ENCODE measurements at places on chromosomes 4 and X.

GRCh38 chrX:30577362-30577991, at the start of gene TASL:
Gene TASL (minus strand): TSS chrX:30577766. CDS start chrX:30560355, 17,411 bp downstream.
- DNase-seq, result peak; percentile 71

DNA sequence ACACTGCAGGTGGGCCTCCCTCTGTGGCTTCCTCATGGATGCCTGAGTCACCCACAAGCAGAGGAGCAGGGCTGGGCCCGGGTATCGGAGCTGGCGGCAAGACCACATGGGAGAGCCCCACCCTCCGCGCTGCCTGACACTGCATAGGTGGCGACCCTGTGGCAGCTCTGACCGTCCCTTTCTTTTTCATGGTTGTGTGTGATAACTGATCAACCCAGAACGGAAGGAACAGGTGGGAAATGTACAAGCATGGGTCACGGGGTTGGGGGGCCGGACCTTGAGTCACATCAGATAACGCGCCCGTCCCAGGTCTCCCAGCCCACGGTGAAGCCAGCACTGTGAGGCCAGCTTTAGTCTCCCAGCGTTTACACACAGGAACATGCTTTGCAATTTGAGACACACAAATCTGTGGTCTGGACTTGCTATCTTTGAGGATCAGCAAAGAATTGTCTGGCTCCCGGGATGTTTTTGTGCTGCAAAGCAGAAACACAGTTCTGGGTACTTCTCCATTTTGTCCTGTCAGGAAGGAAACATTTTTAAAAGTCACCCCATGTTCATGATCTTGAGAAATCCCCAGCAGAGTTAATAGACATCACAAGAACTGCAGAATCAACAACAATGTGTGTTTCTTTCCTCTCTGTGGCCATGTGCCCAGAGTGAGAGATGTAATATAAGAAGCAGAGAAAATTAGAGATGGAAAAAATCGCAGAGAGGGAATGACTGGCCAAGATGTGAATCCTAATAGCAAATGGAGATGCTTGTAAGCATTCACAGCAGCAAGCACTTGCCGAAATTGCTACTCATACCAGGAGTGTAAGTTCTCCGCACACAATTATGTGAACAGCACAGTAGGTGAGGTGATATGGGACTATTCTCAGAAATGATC, 70.1 kb upstream of the CBR4 start:
- peak; percentile 2 for DNase-seq

DNA sequence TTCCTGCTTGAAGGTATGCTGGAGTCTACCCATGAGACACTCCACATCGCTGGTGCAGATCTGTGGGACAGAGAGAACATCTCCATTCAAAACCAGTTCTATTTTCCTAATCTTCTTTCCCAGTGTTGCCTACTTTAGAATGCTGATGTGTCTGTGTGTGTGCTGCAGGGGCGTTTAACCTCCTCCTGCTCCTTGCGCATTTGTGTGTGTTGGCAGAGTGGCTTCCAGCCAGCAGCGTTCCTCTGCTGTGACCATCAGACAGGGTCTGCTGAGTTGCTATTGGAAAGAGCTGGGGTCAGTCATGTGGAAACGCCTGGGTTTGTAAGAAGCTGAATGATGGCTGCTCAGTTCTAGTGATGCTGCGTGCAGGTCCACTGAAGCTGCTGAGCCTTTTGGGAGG, 223.6 kb downstream of the RBMX2 start:
- DNase-seq, result no peak

- no peak for DNase-seq
Observed at GRCh38 chr4:83771113-83771705, 235.3 kb downstream of the GPAT3 start.

GRCh38 chr4:79575709-79576428, 167.8 kb upstream of the GK2 start:
- no peak for DNase-seq

GRCh38 chrX:1537031-1537715, at the start of gene P2RY8:
Gene P2RY8 (minus strand): TSS chrX:1537185. CDS start chrX:1466558, 70,627 bp downstream.
- DNase-seq, result peak; percentile 77

- no peak for DNase-seq
Observed at GRCh38 chr4:3199653-3200422, 49.1 kb upstream of the MSANTD1 start.

DNA sequence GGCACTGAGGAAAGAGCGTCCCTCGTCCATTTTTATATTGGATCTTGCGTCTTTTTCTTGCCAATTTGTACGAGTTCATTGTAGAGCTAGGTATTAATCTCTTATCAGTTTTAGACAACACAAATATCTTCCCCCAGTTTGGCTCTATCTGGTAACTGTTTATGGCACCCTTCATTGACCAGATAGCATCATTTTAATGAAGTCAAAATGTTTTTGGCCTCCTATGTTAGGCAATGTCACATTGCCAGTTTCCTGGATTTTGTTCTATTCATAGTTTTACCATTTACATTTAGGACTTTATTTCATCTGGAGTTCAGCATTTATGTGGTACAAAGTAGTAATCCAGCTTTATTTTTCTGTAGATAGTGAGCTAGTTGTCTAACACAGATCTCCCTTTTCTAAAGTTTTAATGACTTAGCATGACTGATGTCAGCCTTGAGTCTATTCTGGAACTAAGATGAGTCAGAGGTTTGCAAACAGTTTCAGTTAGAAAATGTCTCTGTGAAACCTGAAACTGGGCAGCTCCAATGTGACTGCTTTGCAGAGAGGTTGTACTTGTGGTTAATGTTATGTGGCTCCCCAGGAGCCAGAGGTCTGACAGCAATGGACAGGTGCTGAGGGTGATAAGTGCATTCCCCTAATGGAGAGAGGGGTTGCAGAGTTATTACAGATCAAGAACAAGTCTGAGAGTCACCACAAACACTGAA, 5.3 kb upstream of the STBD1 start:
- DNase-seq, result no peak

DNA sequence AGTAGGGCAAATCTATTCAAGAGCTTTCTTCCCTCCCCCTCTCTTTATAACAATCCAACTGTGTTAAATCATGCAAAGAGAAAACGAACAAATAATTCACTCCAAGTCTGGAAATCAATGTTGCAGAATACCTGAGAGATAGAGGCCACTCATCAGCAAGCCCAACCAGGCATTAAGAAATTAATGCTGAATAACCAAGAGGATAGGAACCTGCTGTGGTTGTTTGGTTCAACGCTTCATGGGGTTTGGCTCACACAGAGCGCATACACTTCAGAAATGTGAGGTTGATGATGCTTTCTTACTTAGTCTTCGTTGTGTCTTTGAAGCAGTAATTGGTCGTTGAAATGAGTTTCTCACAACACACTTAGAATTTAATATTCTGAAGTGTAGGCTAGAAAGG, 1540.0 kb upstream of the PABPC4L start:
- DNase-seq, result no peak

- DNase-seq, result no peak
Observed at GRCh38 chrX:119817130-119817690, 25.8 kb upstream of the RPL39 start.

DNA sequence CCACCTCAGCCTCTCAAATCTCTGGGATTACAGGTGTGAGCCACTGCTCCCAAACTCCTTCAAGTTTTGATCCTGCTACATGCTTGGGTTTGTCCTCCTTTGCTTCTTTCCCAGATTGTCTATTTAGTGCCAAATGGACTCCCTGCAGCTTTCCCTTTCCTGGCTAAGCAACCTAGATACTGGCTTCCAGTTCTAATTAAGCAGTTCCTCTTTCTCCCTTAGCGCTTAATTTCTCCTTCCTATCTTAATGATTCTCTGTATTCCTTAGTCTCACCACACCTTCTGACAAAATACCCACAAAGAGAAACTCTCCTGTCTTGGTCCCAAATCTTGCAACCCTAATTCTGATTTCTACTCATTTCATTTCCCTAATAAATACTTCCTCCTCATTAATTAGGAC, 7.8 kb downstream of the RXFP1 start:
- DNase-seq, result no peak

GRCh38 chrX:8711401-8711800, 20.5 kb downstream of the ANOS1 start:
- no peak for DNase-seq

DNA sequence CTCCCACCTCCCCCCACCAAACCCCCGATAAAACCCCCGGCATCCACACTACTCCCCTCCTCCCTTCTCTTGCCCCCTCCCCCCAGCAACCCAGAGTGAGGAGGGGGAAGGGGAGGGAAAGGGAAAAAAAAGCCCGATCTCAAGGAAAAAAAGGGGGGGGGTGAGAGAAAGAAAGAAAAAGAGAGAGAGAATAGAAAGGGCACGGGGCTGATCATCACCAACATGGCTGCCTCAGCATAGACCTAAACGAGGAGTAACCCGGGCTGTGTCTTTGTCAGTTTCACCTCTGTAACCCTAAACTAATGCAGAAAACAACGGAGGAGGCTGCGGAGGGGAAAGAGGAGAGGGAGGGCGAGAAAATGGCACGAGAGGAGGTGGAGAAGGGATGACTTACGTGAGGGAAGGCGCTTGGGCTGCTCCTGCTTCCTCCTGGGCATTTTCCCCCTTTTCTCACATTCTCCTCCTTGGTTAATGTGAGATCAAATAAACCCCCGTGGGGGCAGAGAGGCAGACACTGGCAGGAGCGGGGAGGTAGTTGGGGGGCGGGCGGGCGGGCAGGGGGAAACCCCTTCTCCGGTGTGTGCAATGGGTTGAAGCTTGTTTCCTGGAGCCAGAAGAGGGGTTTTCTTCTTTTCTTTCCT, 532 bp downstream of the ZNF827 start:
- DNase-seq, result peak; percentile 69

- DNase-seq, result no peak
Observed at GRCh38 chr4:179631321-179631720, 2189.1 kb upstream of the AGA start.

- no peak for DNase-seq
Observed at GRCh38 chrX:97039363-97040029, 155.8 kb downstream of the RPA4 start.

- no peak for DNase-seq
Observed at GRCh38 chr4:15536552-15537499, 67.1 kb downstream of the CC2D2A start.

DNA sequence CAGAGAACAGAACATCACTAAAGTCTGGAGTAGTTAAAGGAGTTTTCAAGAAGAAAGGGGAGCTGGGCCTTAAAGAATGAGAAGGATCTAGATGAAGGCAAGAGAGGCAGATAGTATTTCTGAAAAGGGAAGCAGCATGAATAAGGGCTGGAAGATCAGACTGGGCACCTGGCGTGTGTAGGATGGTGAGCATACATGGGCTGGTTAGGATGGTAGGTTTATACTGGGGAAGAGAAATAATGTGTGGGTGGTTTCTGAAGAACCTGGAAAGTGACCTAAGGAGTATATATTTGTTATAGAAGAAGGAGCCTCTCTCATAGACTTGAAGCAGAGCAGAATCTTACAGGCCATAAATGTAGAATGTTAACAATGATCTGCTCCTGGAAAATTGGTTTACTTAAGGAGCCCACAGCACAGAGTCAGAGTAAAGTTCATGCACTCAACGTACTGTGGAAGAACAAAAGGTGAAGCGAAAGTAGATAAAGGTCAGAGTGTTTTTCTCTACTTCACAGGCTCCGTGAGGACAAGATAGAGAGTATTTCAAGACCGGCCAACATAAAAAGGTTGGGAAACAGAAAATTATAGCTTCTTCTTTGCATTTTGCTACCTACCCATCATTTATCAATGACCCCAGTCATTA, 35.8 kb downstream of the MBNL3 start:
- DNase-seq, result no peak
